ENCODE measurements at places on chromosomes 6 and 20.

DNA sequence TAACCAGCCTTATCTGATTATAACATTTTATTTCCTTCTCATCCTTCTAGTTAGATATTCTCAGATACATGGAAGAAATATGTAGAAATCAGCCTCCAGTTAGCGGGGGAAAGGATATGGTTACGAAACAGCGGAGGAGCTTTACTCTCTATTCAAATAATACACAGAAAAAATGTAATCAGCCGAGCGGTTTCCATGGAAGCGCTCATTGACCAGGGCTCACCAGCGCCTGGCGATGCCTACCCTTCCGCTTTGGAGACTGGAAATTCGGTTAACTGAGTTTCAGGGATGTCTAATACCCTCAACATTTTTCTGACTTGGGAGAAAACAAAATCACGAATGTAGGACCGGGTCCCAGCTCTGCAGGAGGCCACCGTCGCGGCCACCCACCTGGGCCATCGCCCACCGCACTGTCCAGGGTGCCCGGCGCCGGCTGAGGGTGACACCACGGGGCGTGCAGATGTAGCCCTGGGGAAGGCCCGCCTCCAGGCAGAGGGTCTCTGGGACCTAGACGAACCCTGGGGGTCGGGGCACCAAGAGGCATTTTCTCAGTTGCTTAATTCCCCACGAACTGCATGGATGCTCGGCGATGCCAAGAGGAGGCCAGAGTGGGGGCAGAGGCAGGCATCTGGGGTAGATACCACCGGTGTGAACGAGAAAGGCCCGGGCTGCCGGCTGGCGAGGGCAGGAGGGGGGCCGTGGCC lies 1.7 kb downstream of the PRR18 start:
- DNase-seq: no peak

GRCh38 chr20:2700913-2701620 lies 8.5 kb downstream of the EBF4 start:
- no peak for DNase-seq

DNA sequence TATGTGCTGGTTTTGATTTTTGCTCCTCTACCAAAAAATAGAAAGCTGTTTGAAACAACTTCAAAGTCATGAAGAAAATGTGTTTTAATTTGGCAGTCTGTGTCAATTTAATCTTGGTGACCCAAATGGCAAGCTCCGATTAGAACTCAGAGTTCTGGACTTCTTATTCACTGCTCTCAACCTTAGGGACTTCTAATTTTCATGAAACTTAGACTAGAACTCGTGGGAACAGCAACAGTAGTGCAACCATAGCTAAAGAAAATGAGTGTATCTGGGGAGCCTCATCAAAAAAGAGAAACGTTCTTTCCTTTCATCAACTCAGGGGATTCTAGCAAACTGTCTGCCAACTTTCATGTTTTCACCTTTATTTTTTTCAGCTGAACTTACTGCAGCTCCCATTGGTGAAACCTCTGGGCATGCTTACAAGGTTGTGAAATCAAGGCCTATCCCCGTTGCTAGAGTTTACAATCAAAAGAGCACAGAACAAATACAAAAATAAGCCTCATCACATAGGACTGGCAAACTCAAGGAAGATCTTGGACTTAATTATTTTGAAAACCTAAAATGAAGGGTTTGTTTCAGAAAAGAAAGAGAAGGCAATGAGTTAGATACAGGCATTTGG lies 114.0 kb upstream of the HSF2 start:
- DNase-seq: no peak

GRCh38 chr6:48553467-48554189 lies 442.6 kb upstream of the PTCHD4 start:
- no peak for DNase-seq

DNA sequence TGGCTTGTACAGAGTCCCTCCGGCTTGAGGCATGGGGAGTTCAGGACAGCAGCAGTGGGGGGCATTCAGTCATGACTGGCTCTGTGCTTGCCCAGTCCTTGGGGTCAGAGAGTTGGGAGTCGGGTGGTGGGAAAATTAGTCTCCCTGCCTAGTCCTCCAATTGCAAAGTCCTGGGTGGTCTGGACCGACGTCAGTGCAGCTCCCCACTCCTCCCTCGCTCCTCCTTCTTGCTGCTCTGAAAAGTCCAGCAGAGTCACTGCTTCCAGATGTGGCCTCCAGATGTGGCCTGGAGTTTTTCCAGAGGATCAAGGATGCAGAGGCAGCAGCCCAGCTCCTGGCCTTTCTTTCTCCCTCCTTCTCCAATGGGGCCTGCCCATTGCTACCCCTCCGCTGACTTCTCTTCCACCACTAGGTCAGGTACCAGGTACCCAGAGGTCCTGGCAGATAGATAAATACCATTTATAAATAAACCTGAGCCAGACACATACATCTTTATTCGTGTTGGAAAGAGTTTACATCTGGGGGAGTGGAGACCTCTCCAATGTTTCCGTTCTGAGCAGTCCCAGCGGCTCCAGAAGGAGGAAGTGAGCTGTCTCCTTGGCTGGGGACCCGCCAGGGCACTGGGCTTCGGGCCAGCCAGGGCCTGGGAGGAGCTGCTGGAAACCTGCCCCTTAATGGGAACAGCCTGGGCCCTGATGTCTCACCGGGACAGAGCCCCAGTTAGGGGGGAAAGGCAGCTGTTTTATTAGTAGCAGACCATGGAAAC lies 49.0 kb upstream of the RNF24 start:
- DNase-seq: peak; percentile 92

- no peak for DNase-seq
These were observed 429.1 kb upstream of the CDH4 start for GRCh38 chr20:60822699-60823607.

DNA sequence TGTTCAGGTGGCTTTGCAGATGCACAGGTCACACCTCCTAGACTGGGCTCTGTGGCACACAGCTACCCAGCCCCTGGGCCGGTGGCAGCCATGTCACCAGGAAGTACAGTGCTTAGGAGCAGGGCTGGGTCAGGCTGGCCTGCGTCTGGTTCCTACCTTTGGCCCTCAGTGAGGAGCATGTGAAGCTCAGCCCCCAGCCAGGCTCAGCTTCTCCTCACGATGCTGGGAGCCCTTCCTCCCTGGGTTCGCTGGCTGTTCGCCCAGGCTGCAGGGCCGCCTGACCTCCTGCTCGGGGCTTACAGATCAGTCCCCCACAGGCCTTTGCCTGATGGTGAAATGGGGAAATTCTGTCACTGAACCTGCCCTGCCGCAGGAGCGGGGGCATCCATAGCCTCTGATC lies 23.1 kb downstream of the SPATA2 start:
- no peak for DNase-seq

DNA sequence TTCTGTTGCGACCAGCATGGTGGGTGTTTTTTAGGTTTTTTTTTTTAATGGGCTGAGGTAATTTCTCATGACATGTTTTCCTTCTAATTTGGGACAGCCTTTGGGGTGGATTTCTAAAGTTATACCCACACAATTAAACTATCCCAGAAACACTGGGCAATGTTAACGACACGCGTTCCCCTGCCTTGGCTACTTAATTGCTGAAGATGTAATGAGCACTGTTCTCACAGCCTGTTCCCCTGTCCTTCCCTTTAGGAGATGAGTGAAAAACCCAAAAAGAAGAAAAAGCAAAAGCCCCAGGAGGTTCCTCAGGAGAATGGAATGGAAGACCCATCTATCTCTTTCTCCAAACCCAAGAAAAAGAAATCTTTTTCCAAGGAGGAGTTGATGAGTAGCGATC lies 5.2 kb downstream of the NOP56 start:
- DNase-seq: no peak

- no peak for DNase-seq
These were observed 1420.2 kb downstream of the GRIK2 start for GRCh38 chr6:102813489-102814275.

- no peak for DNase-seq
These were observed 7.8 kb upstream of the KHDC1L start for GRCh38 chr6:73233048-73233447.

DNA sequence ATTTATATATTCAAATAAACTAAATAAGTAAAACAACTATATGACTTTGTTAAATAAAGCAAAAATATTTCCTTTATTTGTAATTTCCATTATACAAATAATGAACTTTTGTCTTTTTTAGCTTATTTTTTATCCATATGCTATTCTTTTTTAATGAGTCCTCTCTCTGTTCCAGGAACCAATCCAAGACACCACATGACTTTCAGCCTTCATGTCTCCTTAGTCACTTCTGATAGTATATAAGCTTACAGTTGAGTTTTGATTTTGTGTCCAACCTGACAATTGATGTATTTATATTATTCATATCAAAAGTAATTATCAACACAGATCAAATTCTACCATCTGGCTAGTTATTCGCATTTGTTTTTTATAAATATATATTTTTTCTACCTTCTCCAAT lies 582.3 kb upstream of the GJE1 start:
- DNase-seq: no peak

- no peak for DNase-seq
These were observed 50.4 kb downstream of the BLOC1S5 start for GRCh38 chr6:8013763-8014162.

- no peak for DNase-seq
These were observed 29.6 kb upstream of the EDN1 start for GRCh38 chr6:12260458-12261093.

DNA sequence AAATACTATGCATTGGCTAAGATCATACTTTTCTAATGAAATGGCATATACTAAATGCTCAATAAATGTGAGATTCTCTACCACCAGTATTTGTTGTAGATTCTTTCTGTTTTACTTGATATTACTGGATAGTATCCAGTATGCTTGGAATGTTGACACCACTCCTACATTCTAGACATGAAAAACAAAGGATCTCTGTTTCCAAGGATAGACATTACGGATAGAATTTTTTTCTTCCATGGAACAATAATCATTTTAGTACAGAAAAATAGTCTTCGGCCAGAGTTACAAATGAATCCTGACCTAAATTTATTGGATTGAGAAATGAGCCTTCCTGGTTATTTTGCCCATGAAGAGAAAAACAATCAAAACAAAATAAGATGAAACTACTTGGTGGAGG lies 258.2 kb upstream of the NT5E start:
- DNase-seq: peak; percentile 60

DNA sequence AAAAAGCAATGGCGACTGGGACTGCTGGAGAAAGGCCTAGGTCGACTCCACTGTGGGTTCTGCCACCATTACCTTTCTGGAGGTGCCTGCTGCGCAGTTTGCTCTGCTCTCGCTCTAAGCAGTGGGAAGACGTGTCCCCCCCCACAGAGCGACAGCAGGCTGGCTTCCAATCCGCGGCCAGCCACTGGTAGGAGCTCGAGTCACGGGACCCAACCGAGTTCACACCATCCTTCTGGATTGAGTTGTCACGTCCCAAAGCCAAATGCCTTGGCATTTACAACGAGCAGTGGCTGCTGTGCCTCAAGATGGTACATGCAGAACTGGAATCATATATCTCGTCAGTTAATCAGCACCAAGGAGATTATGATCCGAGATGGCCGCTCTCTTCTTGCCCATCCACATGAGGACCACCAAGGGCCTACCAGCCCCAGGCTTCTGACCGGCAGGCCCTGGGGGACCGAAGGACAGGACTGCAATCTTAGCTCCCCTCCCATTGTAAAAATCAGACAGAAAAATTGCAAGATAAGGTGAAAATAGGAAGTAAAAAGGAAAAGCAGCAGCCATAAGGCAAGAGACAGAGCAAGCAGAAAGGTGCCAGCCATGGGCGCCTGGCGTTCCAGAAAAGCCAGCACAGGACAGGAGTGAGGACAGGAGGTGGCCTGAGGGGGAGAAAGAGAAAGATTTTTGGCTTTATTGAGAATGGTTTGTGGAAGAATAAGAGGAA lies 74.4 kb downstream of the TRAM2 start:
- no peak for DNase-seq

- peak; percentile 73 for DNase-seq
These were observed 67.8 kb downstream of the TIAM2 start for GRCh38 chr6:155062866-155063341.

DNA sequence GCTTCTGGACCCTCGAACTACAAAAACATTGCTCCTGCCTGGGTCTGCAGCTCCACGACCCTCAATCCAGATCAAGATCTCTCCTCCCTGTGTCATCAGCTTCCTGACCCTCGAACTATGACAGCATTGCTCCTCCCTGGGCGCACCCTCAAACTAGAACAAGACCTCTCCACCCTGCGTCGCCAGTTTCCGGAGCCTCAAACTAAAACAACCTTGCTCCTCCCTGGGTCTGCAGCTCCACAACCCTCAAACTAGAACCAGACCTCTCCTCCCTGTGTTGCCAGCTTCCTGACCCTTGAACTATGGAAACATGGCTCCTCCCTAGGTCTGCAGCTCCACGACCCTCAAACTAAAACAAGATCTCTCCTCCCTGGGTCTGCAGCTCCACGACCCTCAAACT lies 339.7 kb upstream of the SULF2 start:
- DNase-seq: no peak

GRCh38 chr6:10271982-10272381 lies 142.9 kb downstream of the TFAP2A start:
- no peak for DNase-seq

DNA sequence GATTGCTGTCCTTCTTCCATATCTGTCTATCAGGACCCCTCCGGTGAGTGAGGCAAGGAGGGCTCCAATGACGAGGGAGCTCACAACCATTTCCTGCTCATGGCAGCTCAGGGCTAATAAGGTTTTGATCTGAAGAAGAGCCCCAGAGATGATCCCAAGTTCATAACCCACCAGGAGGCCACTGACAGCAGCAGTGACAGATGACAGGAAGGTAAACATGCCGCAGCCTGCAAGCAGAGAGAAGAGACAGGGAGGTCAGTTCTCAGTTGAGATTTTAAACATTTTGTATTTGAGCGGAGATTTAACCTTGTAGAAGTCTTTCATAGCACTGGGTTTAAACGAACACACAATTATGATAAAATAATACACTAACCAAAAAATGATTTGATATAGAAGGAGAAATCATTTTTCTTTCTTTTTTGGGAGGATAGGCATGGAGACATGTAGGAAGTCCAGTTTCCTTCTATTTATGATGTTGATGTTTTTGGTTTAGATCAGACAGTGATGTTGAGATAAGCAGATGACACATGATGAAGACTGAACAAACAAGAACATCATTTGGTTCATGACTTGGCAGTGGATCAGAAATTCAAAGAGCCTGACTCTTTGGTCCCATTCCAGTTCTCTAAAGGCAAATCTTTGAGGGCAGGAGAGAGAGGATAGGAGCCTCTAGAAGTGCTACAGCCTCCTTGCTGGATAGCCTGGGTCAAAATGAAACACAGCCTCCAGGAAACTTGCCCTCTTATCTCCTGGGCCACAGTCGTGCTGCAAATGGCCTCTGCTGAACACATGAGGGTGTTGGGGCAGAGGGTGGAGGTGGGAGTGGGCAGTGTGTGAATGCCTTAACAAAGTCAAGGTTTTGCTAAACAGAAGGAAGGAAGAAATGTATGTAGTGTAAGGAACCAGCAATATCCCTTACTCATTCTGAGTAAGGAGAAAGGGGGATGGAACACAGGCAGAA lies 22.6 kb downstream of the SLC2A12 start:
- no peak for DNase-seq

GRCh38 chr6:105317607-105318533 lies 85.0 kb downstream of the PREP start:
- no peak for DNase-seq

DNA sequence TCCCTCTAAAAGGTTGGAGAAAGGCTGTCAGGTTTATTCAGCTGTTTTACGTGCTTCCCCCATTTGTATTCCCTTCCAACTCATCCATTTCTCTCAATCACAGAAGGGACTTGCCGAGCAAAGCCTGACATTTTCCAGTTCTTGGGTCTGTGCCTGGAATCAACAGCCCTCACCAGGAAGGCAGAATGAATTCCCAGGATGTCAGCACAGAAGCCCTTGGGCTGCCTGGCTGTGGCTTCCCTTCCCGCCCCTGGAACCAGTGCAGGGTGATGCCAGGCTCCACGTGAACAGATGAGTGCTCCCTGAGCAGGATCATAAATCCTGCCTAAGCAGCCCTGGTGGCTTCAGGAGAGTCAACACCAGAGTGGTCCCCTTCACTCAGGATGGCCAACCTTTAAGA lies 86.1 kb upstream of the CD83 start:
- DNase-seq: peak; percentile 16
